ENCODE measurements at places on chromosomes 4 and X.

GRCh38 chr4:129342819-129343408 lies 247.0 kb downstream of the C4orf33 start:
- no peak for DNase-seq

- peak; percentile 77 for DNase-seq
Measured at GRCh38 chr4:80492761-80493160, 157.2 kb downstream of the CFAP299 start.

GRCh38 chr4:183610033-183610432 lies 49.0 kb downstream of the RWDD4 start:
- DNase-seq, result no peak

DNA sequence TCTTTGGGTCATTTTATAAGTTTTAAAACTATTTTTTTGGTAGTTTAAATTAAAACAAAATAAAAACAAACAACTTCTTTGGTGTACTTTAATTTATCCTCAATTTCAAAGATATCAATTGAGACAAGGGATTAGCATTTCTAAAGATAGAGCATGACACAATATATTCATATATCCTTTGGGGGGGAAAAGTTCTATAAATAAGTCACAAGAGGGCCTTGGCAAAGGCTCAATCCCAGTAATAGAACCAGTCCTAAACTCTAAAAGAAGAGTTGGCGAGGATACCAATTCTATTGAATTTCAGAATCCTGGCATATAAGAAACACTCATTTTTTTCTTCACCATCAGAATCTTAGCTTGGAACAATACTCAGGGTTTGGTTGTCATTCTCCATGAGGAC lies 89.7 kb downstream of the COL4A6 start:
- DNase-seq, result no peak

GRCh38 chrX:153582896-153583295 lies 16.0 kb downstream of the CCNQ start:
- DNase-seq, result peak; percentile 71

DNA sequence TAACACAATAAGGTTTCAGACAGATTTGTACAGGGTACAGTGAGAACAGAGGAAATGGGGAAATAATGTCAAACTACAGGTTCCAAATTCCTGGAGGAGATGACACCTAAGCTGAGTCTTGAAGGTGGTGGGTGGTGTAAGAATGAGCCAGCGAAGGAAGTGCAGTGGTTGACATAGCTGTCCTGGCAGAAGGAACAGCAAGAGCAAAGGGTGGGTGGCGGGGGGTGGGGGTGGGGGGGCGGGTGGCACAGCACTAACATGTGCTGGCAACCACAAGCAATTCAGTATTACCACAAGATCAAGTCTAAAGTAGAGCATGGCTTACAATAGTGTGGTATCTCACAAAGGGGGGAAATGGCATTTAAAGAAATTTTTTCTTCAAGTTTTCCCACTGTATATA lies 13.1 kb upstream of the G3BP2 start:
- peak; percentile 42 for DNase-seq

DNA sequence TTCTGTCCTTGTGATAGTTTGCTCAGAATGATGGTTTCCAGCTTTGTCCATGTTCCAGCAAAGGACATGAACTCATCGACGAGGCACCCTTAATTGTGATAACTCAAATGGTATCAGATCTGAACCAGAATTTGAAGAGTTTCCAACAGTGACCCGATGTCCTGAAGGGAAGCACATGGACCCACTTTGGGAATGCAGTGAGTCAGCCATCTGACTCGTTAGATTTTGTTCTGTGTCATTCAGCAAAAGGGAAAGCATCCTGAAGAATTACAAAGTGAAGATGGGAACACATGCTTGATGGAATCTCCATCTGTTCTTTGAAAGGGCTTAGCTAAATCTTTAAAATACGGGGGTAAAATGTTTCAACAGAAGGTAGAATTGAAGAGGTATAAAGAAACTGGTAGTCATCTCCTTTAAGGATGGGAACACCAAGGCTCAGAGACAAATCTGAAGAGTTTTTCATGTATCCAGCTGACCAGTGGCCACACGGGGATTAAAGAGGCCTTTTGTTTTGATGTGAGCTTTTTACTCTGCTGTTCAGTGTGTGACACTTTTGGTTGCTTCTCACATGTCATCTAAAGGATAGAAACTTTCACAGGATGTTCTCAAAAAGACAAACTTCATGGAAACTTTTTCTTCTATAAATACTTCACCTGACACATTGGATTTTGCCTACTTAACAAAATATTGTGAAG lies 393.8 kb downstream of the INPP4B start:
- no peak for DNase-seq

DNA sequence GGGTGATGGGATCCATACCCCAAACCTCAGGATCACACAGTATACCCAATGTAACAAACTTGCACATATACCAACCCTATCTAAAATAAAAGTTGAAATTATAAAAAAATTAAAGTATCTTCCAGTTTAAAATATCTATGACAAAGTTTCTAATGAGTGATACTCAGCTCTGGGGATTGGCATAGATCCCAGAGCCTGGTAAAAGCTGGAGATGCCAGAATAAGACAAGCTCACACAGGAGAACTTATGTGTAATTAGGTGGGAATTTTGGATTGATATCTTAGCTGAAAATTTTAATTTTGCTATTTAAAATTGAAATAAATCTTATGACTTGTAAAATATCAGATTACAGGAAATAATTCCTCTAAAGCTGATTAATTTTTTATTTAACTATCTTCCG lies 686.5 kb downstream of the GABRG1 start:
- no peak for DNase-seq

GRCh38 chr4:168485156-168485910 lies 5.0 kb upstream of the DDX60L start:
- no peak for DNase-seq

- no peak for DNase-seq
Measured at GRCh38 chr4:170697045-170697444, 607.3 kb upstream of the AADAT start.

GRCh38 chrX:140766024-140766611 lies 56.6 kb downstream of the LINC00632 start:
- DNase-seq, result peak; percentile 43

- DNase-seq, result no peak
Measured at GRCh38 chr4:5126231-5126630, 75.0 kb downstream of the STK32B start.

- DNase-seq, result no peak
Measured at GRCh38 chr4:141009129-141009528, 124.1 kb downstream of the RNF150 start.

GRCh38 chr4:55296096-55296495 lies 49.9 kb upstream of the SRD5A3 start:
- no peak for DNase-seq

- no peak for DNase-seq
Measured at GRCh38 chrX:53268173-53268572, 13.2 kb downstream of the IQSEC2 start.

DNA sequence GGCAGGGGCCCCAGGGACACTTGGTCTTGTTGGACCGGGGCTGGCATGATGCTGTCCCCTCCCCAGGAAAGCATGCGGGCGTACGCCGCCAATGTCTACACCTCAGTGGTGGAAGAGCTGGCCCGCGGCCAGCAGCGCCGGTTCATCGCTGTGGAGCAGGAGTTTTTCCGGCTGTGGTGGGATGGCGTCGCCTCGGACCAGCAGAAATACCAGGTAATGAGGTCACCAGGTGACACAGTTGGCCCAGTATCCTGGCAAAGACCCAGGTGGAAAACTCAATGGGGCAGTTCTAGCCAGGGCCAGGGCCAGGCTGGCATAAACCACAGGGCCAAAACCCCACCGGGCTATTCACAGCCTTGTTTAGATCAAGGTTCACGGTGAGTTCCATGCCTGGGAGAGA lies 1.5 kb downstream of the MAN2B2 start:
- DNase-seq, result no peak

DNA sequence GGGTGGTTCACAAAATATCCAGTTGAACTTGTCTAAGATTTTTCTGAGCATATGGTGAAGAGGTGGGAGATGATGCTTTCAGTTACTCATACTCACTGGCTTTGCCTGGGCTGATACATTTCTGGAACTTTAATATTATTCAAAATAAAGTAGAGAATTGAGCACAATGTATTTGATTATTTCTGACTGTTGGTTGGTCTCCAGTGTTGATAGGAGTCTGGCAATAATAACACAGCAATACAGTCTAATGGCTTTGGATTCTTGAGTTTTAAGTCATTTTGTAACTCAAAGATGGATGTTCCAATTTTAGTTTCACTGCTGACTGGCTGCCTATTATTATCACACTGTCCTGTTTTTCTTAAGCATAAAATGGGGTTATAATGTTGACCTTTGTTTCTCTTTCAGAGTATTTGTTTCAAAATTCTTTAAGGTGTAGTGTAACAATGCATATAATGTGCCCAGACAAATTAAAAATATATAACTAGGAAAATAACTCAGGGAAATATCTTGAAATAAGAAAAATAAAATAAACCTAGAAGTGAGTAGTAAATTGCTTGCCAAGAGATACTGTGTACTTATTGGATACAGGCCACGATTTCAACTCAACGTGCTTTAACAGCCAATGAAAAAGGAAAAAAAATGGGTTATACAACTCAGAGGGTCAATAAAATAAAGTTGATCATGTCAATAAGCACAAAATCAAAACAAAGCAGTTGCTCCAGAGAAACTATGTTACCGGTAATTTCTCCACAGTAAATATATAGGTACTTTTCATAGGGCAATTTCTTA lies 99.0 kb downstream of the ARSJ start:
- no peak for DNase-seq

DNA sequence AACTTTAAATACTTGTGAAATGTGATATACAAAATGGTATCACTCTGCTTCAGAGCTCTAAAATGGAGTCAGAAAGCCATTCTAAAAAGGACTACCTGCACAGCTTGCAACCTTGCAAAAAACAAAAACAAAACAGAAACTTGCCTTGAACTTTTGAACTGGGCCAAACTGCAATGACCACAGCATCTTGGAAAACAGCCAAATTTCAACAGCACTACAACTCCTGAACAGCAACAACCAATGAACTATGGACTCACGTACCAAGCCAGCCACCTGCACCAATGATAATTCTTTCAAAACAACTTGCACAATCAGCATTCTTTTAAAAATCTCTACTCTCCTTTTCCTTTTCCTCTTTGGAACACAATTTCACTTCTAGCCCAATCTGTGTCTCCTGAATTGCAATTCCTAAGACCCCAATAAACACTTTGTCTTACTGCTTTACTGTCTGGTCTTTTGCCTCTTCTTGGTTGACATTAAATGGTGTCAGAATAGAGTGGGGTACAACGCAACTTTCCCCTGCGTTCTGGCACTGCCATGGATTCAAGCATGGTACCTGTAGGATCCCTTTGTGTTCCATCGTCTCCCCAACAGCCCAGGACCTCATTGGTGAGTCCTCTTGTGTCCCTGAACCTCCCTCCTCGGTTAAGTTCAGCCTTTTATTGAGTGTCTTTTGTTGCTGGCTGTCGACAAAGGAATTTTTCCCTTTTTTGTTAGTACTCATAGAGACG lies 35.7 kb upstream of the FMR1 start:
- DNase-seq, result no peak

DNA sequence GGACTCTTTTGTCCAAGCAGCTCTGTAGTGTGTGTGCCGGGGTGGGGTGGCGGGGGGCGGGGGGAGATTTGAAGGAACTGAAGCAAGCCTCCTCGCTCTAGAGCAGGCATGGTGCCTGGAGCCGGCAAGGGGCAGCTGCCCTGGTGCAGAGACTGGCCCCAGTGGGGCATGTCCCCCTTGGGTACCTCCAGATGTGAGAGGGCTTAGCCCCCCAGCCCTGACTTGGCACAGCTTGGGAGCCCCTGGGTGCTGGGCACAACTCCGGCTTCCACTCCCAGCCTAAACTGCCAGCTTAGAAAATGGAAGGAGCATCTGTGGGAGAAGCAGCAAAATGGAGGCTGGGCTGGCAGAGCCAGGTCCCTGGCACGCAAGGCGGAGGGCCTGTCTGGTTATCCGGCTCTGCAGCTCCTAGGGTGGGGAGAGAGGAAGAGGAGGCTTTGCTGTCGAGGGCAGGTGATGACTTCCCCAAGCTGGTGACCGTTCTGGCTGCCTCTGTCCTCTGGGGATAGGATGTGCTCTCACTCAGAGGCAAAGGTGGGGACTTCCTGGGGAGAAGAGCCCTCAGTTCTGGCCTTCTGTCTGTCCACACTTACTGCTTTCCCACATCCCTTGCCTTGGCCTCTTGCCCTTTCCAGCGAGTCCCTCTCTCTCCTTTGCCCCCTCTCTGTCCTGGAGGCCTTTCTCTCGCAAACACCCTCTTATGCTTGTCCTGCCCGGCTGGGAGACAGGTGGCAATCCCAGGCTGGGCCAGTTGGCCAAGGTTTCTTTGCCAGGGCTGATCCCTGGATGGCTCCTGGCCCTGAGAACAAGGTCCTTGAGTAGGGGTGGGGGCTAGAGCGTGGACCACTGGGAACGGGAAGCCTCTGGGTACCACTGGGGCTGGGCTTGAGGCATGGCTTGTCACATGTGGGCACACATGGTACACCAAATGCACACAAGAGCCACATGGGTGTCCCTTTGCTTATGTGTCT lies 2.0 kb downstream of the DLG3 start:
- no peak for DNase-seq

DNA sequence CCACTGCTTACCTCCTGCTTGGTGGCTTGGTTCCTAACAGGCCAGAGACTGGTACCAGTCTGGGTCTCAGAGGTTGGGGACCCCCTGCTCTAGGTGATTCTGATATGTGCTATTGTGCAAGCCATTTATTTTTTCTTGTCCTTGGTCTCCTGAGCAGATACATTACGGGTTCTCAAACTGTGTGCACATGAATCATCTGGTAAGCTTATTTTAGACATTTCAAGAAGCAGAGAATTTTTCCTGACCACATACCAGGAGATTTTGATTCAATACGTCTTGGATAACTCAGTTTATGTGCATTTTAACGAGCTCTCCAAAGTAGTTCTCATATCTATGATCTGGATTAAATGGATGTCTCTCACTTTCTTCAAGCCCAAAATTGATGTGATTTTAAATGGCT lies 77.2 kb downstream of the FHIP1A start:
- DNase-seq, result no peak

- DNase-seq, result no peak
Measured at GRCh38 chr4:15855804-15856475, 77.8 kb downstream of the CD38 start.

- no peak for DNase-seq
Measured at GRCh38 chr4:45831692-45832091, 292.2 kb downstream of the GABRG1 start.

GRCh38 chrX:111519215-111519614 lies 7.8 kb downstream of the SERTM2 start:
- DNase-seq, result no peak

GRCh38 chr4:3368841-3369760 lies 72.7 kb upstream of the HGFAC start:
- no peak for DNase-seq

DNA sequence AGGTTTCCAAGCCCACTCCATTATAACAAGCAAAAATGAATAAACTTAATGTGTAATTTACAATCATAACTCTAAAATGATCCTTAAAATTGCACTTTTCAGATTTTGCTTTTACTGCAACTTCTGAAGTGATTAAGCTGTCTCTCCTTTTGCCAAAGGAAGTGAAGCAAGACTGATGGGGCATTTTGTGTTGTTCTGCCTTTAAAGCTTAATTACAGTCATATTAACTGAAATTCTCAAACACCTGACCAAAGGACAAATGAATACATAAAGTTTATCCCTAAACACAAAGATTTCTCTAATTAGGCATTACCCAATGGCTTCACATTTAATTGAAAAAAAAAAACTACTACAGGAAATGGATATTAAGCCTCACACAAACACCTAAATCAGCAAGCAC lies 101.8 kb downstream of the ATP11C start:
- no peak for DNase-seq

Data from CD4-positive, alpha-beta T cell treated with Interferon alpha-2 for 1 hour (primary cell).